ENCODE measurements at places on chromosomes 16 and 17.

DNA sequence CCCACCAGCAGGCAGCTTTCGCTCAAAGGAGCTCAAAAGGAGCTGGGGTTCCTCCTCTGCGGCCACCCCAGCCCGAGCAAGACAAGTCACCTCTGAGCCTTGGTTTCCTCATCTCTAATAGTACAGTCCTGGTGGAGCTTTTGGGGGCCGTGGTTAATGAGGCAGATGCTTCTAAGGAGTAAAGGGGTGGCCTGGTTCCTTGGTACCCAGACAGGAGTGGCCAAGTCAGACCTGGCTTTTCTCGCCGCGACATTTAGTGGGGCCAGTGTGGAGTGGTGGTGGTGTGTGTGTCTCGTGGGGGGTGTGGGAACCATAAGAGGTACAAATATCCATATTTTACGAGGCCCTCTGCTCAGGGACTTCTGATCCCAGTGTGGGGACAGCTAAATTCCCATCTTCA, 6.7 kb downstream of the FOXF1 start:
- no peak for DNase-seq
- H3K27ac ChIP-seq, result no peak overlapping the region
- H3K4me1 ChIP-seq, result peaks cover 2% of the 10 kb centered on the region
- no peak overlapping the region for H3K4me3 ChIP-seq

- H3K4me3 ChIP-seq, result peak overlapping the region; percentile 85
- H3K27me3 ChIP-seq, result no peaks in the 10 kb centered on the region
- H3K36me3 ChIP-seq, result peaks cover 81% of the 10 kb centered on the region
- peaks cover 64% of the 10 kb centered on the region for H3K4me1 ChIP-seq
Observed at GRCh38 chr17:77451245-77451893, 310.6 kb downstream of the SEC14L1 start.

DNA sequence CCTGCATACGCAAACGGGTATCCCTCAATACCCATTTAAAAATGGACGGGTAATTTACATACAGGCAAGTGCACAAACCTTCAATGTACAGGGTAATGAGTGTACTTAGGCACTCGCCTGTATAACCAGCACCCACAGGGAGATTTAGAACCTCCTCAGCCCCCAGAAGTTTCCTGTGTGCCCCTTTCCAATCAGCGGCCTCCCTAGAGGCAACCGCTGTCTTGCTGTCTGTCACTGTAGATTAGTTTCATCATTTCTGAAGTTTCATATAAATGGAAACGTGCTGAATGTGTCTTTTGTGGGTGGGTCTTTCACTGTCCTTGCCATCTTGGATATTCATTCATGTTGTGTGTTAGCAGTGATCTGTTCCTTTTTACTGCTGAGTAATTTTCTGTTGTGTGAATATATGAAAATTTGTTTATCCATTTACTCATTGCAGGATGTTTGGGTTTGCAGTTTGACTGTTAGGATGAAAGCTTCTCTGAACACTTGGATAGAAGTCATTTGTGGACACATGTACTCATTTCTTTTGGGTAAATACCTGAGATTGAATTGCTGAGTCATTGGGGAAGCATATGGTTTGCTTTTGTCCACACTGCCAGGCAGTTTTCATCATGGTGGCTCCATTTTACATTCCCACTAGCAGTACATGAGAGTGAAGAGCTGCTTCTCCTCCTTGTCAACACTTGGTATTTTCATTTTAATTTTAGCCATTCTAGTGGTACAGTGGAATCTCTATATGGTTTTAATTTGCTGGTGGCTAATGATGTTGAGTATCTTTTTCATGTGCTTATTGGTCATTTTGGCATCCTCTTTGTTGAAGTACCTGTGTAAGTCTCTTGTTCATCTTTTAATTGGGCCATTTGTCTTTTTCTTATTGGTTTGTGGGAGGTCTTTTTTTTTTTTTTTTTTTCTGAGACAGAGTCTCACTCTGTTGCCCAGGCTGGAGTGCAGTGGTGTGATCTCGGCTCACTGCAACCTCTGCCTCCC, 2.1 kb upstream of the ADCY7 start:
- H3K4me1 ChIP-seq, result peaks cover 74% of the 10 kb centered on the region
- peak; percentile 54 for DNase-seq

DNA sequence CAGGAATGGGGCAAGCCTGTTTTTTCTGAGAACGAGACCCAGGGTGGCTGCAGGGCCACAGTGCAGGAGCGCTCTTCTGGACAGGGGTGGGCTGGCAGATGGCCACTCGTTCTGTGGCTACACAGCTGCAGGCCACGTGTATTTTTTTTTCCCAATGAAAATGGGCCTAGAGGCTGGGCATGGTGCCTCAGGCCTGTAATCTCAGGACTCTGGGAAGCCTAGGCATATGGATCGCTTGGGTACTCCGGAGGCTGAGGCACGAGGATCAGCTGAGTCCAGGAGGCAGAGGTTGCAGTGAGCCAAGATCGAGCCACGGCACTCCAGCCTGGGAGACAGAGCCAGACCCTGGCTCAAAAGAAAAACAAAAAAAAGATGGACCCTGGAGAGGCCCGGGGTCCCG, 6.8 kb downstream of the UNKL start:
- no peaks in the 10 kb centered on the region for H3K27me3 ChIP-seq
- H3K4me3 ChIP-seq, result peak overlapping the region; percentile 71
- H3K27ac ChIP-seq, result no peak overlapping the region
- H3K4me1 ChIP-seq, result peaks cover 18% of the 10 kb centered on the region
